Globus pallidus (tissue), 1 donor: ENCODE measurements at places on chromosomes 3 and 15.
A peak's percentile ranks its signal among the peaks of the same experiment; 100 is the strongest.

GRCh38 chr15:33402600-33402999, 91.8 kb downstream of the RYR3 start:
- no peak for DNase-seq

DNA sequence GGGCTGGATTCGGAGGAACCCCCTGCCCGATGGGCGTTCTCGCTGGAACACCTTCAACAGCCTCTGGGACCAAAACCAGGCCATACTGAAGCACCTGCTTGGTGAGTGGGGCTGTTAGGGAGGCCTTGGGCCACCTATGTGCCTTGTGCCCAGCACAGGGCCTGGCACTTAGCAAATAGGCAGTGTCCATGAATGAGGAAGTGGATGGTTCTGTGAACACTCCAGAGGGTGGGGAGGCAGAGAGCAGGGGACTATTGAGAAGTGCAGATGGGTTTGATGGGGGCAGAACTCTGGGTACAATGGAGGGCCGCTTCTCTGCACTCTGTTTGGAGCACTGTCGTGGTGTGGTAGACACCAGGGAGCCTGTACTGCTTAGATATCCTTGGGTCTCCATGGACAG, 1.5 kb downstream of the ECE2 start:
- DNase-seq = no peak

- no peak for DNase-seq
These were observed 3.5 kb downstream of the RORA start for GRCh38 chr15:61225614-61226013.

DNA sequence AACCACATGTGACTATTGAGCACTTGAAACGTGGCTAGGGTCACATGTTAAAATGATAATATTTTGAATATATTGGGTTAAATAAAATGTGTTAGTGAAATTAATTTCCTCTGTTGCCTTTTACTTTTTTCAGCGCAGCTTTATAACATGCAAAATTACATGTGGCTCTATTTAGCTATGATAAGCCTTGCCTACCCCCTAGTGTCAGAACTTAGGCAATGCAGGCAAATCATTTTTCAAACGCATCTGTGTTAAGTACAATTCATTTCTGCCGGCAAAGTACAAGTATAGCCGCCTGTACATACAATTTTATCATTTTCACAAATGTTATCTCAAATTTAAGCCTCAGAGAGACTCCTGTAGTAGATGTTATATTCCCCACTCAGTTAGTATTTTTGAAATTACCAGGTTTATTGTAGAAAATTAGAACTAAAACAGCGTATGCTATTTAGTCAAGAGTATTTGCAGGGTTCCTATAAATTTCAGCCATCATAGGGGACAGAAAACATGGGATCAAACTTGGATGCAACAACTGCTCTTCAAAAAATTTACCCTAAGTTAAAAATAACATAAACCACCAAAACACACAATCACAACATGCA, 56.1 kb downstream of the TAFA4 start:
- DNase-seq = peak; percentile 61

- DNase-seq = no peak
These were observed 26.1 kb downstream of the POMGNT2 start for GRCh38 chr3:43079536-43080332.

DNA sequence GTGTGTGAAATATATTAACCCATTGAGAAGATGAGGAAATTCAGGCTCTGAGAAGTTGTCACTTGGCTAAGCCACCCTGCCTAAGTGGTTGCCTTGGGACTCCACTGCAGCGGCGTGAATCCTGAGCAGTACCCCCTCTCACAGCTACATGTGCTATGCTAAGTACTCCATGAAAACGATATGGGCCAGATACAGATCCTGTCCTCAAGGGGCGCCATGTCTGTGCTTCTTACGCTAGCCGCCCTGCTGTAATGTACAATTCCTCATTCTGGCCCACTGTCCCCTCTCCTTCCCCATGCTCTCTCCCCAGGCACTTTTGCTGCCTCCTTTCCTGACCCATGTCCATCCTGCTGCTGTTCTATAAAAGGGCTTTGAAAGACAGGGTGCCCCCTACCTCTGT, 140.3 kb downstream of the FEZF2 start:
- no peak for DNase-seq

DNA sequence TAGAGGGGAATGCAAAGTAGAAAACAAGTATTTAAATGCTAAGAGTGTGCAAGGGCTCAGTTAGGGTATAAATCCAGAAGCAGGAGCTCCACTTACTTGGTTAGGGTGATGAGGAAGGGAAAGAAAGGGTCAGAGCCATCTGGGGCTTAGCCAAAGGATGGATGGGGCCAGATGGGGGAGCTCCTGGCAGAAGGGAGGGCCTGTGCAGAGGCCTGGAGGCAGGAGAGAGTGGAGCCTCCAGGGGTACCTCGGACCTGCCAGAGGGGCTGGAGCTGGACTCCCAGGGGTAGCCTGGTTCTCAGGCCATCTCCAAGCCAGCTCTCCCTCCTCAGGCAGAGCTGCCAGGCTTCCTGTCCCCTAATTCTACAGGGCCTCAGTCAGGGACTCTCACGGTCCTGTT, 506.3 kb downstream of the SHQ1 start:
- no peak for DNase-seq

- DNase-seq = no peak
These were observed 54.0 kb downstream of the MBNL1 start for GRCh38 chr3:152322756-152323155.

DNA sequence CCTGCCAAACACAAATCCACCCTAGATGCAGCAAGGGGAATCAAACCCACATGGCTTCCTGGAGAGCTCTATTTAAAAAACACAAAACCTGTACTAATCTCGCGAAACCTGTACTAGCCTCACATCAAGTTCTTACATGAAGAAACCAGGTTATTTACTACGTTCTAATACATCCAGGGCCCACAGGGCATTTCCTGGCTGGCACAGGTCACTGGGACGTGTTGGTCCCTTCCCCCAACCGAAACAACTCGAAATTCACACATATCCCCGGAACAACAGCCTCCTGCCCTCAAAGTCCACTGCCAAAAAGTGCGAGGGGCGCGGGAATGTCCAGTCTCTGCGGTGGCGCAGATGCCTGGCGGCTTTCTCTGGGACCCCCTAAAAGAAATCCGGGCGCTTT, 955 bp downstream of the CDCP1 start:
- no peak for DNase-seq

DNA sequence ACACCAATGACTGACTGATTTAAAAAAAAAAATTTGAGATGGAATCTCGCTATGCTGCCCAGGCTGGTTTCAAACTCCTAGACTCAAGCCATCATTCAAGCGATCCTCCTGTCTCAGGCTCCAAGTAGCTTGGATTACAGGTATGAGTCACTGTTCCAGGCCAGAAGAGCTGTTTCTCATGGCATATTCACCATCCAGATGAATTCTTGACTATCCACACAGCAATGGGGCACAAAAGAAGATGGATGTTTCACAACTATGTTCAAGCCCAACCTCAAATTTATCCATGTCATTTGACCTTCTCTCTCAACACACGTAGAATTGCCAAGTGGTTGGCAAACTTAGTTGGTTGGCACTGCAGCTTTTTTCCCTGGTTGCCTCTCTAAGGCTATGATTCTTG, 40.6 kb downstream of the PRICKLE2 start:
- DNase-seq = no peak

- no peak for DNase-seq
These were observed 94.5 kb downstream of the CFAP20DC start for GRCh38 chr3:58955308-58955707.

GRCh38 chr15:70336425-70337009, 238.8 kb upstream of the TLE3 start:
- no peak for DNase-seq
